ENCODE measurements at places on chromosomes 2 and 18.

DNA sequence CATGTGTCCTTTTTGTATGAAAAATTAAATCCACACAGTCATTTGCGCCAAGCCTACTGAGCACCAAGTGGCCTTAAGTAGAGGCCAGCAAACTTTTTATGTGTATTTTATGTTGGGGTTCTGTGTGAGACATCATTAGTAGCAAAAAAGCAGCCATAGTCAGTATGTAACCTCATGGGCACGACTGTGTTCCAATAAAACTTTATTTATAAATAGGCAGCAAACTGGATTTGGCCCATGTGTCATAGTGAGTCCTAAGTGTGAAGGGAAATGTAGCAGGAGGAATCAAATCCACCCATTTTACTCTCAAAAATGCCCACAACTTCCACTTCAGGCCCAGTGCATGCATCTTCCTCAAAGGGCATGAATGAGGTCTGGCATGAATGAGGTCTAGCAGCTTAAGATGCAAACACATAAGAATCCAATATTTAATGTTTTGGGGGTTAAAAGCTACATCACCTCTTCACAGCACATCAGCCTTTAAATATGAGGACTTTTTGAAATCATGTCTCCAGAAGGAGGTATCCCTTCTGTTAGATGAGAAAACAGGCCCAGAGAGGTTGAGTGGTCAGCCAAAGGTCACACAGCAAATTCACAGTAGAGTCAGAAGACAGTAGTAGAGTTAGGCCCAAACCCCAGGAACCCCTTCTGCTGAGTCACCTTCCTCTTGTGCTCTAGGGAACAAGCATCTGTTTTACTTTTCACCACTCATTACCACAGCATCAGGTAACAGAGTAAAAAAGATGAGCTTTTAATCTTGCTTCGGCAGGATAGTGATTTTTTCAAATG, 45.6 kb downstream of the MREG start:
- DNase-seq, result no peak

DNA sequence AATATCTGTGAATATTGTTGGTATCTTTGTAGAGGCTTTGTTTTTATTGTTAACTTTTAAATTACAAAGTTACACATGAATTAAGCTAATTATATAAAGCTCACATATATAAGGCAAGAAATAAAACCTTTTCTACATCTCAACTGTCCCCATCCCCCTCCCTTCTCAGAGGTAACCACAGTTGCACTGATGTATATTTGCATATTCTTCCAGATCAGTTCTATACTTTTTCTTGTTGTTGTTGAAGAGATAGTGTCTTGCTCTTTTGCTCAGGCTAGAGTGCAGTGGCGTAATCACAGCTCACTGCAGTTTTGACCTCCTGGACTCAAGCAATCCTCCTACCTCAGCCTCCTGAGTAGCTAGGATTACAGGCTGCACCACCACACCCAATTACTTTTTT, 36.0 kb upstream of the CDC42EP3 start:
- no peak for DNase-seq

DNA sequence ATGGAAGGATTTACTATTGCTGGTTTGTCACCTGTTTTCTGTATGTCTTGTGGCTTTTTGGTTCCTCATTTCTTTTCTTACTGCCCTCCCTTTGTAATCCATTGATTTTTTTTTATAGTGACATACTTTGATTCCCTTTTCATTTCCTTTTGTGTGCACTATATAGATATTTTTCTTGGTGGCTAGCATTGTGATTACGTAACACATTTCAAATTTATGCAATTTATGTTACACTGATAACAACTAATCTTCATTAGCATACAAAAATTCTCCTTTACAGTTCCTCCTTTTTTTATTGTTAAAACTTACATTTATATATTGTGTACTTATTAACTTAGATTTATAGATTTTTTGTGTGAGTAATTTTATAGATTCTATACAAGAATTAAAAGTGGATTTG, 80.6 kb downstream of the OTX1 start:
- no peak for DNase-seq

DNA sequence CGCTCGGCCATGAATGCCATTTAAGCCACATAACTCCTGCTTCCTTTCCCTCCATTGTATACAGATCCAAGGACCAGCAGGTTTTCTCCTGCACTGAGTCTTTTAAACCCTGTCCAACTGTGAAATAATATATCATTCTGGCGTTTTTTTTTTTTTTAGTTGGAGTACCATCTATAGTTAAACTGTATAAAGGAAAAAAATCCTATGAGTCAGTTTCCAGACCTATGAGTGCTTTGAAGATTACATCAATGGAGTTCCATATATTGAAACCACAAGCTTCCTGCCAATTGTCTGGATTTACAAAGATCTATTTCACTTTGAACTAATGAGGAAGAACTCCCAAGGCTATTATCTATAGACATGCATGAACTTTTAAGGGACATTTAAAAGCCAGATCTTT, 2.4 kb upstream of the MALT1 start:
- no peak for DNase-seq

DNA sequence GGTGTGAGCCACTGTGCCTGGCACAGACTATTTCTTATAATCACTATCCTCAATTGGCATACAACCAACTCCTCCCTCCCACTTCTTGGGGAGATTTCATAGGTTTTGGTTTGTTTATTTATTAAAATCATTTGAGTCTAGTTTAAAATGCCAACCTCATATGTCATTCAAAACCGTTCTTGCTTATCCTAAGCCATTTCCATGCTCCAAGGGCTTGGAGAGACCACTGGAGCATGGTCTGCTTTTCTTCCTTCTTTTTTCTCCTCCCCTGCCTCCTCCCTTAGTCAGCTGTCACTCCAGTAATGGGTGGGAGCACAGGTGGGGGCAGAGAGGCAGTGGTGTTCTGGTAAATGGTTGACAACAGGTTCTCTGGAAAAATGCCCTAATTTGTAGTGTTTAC, 20.4 kb upstream of the KCNS3 start:
- DNase-seq, result no peak

- DNase-seq, result no peak
Measured at GRCh38 chr2:112916625-112917247, 5.8 kb downstream of the IL37 start.

DNA sequence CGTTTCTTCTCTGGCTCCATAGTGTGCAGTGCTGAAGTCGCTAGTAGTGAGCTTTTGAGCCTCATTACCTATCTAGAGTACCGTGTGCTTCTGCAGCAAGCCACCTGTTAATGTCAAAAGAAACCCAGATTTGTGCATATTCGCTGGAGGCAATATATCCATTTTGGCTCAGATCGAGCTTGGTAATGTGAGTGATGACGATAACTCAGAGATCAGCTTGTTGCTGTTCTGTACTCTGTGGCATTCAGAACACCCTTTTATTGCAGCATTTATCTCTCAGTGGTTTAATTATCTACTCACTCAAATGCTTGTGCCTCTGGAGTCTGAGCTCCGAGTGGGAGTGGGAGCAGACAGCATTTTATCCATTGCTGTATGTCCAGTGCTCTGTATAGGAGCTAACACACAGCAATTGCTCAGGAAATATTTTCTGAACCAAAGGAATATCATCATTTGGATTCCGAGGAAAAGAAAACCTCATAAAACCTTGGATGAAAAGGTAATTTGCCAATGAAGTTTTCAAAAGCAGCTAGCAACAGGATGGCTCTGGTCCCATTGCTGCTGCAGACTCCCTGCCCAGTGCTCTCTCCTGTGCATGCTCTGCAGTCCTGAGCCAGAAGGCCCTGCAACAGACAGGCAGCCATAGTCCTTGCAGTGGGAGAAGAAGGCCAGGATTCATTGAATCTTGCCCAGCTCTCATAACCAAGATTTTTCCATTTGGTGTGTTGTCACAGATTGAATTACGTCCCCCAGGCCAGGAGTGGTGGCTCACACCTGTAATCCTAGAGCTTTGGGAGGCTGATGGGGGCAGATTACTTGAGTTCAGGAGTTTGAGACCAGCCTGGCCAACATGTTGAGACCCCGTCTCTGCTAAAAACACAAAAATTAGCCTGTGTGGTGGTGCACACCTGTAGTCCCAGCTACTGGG, 183.8 kb downstream of the MYCN start:
- DNase-seq, result no peak

- DNase-seq, result no peak
Measured at GRCh38 chr2:224984637-224985036, 57.6 kb downstream of the DOCK10 start.

GRCh38 chr2:43225093-43225787, 1.2 kb downstream of the ZFP36L2 start:
- peak; percentile 72 for DNase-seq

DNA sequence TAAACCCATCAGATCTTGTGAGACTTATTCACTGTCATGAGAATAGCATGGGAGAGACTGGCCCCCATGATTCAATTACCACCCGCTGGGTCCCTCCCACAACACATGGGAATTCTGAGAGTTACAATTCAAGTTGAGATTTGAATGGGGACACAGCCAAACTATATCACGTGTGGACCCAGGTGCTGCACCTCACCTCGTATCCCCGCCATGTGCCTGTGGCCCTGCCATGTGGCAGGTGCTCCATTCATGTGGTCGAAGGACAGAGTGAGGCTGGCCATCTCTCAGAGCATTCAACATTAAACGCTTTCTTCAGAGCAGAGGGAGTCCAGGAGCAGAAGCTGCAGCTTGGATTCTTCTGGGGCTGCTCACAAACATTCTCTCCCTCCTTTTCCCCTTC, 32.3 kb downstream of the MROH2A start:
- no peak for DNase-seq

DNA sequence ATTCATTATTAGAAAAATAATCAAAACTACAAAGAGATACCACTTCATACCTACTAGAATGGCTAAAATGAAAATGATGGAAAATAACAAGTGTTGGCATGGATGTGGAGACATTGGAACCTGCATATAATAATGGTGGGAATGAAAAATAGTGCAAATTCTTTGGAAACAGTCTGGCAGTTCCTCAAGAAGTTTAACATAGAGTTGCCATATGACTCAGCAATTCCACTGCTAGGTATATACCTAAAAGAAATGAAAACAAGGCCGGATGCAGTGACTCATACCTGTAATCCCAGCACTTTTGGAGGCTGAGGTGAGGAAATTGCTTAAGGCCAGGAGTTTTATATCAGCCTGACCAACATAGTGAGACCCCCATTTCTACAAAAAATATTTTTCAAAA, 41.6 kb upstream of the ACYP2 start:
- no peak for DNase-seq

GRCh38 chr2:151638191-151638933, 95.9 kb downstream of the NEB start:
- DNase-seq, result no peak

DNA sequence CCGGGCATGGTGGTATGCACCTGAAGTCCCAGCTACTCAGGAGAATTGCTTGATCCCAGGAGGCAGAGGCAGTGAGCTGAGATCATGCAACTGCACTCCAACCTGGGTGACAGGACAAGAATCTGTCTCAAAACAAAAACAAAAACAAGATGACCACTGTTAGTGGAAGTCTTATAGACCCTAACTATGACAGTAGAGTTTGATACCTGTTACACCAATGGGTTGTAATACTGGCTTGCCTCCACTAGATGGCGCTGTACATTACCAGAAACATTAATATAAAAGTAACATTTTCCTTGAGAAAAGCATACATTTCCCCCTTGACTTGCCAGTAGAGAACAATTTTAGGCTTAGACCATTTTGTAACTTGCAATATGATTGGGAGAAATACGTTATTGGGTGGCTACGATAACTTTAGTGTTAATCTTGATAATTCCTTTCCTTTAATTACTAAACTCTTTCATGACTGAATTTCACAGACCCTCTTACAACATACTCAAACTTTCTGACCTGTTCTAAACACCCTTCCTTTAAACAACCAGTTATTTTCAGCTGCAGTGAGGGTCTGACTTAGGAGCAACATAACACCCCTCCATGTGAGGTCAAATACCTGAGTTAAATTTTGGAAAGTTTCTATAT, 19.5 kb downstream of the SLC25A52 start:
- DNase-seq, result peak; percentile 79

DNA sequence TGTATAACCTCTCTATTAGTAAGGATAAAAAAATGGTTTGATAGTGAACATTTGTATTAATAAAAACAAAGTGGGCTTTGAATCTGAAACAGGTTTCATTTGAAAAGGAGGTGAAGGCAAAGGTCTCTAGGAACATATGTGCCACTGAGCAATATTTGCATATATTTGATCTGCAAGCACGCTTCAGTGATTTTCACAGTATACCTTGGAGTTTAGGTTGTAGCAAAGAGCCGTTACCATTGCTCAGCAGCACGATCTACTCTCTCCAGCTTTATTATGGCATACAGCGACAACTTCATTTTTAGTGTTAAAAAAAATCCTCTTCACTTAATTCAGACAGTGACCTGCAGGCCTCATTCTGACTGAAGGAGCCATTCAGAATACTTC, 75.8 kb upstream of the ZEB2 start:
- DNase-seq, result peak; percentile 77

GRCh38 chr18:49767111-49768050, 46.0 kb downstream of the ACAA2 start:
- no peak for DNase-seq

GRCh38 chr18:61554946-61555361, 221.7 kb downstream of the CDH20 start:
- no peak for DNase-seq

DNA sequence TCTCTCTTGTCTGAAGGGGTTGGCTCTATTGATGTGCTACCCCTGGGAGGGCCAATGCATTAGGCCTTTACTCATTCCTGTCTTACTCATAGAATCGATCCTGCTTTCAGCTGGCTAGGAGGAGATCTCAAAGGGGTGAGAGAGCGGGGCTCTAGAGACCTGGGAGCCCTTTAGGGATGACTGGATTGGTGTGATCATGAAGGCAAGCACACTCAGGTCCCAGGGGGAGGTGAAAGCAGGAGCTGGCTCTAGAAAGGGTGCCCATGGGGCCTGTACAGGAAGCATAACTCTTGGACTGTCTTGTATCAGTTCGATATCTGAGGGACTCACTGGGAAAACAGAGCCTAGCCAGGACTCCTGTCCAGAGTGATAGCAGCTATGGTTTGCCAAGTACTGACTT, 47.8 kb downstream of the INPP4A start:
- DNase-seq, result no peak

DNA sequence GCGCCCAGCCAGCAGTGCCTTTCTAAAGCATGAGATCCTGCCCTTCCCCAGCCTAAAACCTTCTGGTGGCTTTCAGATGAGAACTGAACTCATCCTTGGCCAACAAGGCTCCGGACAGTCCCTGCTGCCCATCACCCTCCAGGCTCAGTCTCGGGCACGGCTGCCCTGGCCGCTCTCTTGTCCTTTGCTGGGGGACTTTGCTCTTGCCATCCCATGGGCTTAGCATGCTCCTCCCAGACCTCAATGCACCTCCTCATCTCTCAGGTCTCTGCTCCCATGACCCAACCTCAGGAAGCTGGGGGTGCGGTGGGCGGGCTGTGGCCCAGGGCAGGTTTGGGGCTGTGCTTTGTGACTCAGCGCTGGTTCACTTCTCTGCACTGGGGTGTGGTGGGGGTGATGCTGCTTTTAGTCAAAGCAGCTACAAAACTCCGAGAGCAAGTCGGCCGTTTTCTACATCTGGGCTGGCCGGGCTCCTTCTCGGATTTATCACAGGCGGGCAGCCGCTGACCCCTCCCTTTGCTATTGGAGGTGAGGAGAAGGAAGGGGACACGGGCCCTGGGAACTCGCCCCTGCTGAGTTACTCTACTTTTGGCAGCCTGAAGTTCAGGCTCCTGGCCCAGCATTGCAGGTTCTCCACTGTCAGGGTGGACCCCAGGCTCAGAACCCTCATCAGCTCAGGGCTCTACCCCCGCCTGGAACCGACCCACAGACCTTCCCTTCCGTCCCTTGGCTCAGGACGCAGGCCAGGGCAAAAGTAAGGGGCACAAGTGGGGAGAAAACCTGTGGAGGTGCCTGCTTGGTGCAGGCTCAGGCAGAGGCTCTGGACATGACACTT, 90.6 kb upstream of the TAF1B start:
- DNase-seq, result no peak
